ENCODE measurements at places on chromosomes 1 and 21. TPM values are rescaled to one million over a fixed set of nuclear protein-coding genes. Genes with fewer than 3 reads are reported as not detected.

SPATA45 gene
- total RNA-seq = not detected

MCOLN2 gene
- total RNA-seq = 12.5 TPM

DNA sequence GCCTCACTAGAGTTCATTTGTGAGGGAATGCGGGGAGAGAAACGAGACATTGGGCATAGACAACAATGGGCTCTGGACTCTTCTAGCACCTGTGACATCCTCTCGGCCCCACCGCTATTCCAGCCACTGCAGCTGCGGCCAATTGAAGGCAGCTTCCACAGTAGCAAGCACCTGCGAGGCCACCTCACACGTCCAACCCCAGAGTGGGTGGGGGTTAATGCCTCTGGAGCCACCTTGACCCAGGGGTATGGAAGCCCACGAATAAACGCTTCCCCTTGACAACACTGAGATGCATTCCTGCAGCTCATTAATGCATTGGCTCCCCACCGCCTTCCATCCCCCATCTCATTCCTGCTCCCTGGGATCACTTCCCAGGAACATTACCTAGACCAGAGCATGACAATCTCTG is 104.4 kb downstream of the GLIS1 start:
- no peaks in the 10 kb centered on the region for H3K4me1 ChIP-seq
- no peaks in the 10 kb centered on the region for H3K36me3 ChIP-seq
- no peak overlapping the region for H3K27ac ChIP-seq
- H3K4me3 ChIP-seq = no peak overlapping the region

DNA sequence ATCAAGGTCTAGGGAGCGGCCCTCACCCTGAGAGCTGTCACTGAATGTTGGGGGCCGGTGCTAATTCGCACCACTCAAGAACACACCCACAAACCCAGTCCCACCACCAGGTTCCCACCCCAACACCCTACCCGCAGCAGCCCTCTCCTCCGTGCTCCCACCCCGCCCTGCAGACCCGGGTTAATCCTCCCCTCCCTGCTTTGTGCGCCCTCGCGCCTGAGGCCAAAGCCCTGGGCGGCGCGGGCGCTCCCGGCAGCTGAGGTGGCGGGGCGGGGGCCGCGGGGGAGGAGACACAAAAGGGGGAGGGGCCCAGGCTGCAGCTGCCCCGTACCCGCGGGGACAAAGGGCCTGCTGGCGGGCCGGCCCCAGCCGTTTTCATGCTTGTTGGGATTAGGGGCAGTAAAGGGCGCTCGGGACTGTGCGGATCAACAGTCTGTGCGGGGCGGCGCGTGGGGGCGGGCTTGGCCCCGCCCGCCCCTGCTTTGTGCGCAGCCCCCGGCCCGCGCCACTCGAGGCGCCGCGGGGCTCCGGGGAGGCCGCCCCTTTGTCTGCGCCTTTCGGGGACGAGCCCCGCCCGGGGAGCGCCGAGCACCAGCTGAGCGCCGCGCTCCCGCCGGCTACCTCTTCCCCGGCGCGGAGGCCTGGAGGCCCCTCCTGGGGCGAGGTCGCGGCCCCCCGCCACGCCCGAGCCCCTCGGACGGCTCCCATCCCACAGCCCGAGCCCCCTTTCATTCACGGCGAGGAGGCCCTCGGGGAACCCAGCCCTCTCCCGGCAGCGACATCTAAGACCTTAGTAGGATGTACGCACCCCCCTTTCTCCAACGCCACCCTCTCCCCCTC is 10.9 kb downstream of the C1orf216 start:
- H3K4me3 ChIP-seq = peak overlapping the region; percentile 50
- H3K27me3 ChIP-seq = peaks cover 28% of the 10 kb centered on the region
- peaks cover 16% of the 10 kb centered on the region for H3K4me1 ChIP-seq
- H3K36me3 ChIP-seq = no peaks in the 10 kb centered on the region
- H3K27ac ChIP-seq = no peak overlapping the region

- H3K36me3 ChIP-seq = no peaks in the 10 kb centered on the region
- H3K27ac ChIP-seq = no peak overlapping the region
- no peak for DNase-seq
- H3K4me3 ChIP-seq = no peak overlapping the region
- no peaks in the 10 kb centered on the region for H3K4me1 ChIP-seq
- no peaks in the 10 kb centered on the region for H3K27me3 ChIP-seq
Measured at GRCh38 chr1:206521127-206521526, 13.8 kb downstream of the RASSF5 start.

DNA sequence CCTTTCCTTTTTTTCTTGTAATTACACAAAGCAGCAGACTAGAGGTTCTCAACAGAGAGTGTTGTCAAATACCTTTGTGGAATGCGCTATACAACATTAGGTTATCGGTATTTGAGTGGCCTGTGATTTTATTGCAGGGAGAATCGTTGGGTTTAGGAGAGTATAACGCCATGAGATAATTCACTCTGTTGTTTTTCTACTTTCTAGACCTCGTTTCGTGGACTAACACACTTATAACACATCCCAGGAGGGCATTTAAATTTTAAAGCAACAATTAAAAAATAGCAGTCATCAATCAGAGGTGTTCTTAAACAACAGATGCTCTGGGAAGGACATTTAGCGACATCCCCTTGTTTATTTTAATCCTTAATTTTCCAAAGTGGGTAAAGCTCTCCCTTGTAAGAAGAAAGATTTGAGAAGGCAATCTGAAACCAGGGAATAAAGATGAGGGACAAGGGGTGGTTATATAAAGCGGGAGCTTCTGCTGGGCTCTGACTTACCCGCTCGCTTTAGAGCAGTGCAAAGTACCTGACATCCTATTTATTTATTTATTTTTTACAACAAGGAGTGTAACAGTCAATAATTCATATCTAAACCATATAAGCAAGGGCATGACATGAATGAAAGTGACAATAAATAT is 4.9 kb downstream of the PBX1 start:
- no peaks in the 10 kb centered on the region for H3K27me3 ChIP-seq
- peak overlapping the region; percentile 88 for H3K4me3 ChIP-seq
- no peaks in the 10 kb centered on the region for H3K36me3 ChIP-seq
- no peak for DNase-seq
- peaks cover 23% of the 10 kb centered on the region for H3K4me1 ChIP-seq
- H3K27ac ChIP-seq = peak overlapping the region; percentile 85

- H3K27ac ChIP-seq = no peak overlapping the region
- H3K4me1 ChIP-seq = no peaks in the 10 kb centered on the region
- H3K27me3 ChIP-seq = no peaks in the 10 kb centered on the region
- H3K4me3 ChIP-seq = no peak overlapping the region
- no peaks in the 10 kb centered on the region for H3K36me3 ChIP-seq
- no peak for DNase-seq
Measured at GRCh38 chr1:43058545-43059360, 100.1 kb upstream of the SLC2A1 start.

DNA sequence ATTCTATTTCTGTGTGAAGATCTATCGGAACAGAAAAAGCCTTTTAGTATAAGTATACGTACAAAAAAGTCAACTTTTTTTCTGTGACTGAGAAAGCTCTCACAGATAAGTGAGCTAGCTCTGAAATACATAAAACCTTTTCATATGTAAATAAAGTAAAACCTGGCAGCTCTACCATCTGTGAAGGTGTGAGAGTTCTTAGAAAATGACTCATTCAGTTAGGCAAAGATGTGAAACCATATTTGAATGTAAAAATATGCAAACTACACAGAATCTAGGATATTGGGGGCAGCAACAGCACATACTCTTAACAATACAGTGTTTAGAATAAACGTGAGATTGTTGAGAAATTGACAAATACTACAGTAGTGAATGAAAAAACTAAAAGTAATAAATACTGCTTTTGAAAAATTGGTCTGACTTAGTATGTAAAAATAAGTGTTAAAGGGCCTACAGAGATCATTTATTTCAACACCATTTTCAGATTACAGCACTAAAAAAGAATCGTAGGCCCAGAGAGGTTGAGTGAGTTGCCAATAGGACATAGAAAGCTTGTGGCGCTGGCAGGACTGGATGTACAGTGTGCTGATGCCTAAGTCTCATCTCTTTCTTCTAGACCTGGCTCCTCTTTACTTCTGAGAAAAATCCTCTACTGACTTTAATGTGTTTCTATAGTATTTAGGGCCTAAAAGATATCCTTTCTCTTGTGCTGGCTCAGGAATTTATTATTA is 19.8 kb downstream of the ATP6V1G3 start:
- no peak for DNase-seq
- H3K27me3 ChIP-seq = no peaks in the 10 kb centered on the region
- no peak overlapping the region for H3K27ac ChIP-seq
- H3K4me1 ChIP-seq = no peaks in the 10 kb centered on the region

DNA sequence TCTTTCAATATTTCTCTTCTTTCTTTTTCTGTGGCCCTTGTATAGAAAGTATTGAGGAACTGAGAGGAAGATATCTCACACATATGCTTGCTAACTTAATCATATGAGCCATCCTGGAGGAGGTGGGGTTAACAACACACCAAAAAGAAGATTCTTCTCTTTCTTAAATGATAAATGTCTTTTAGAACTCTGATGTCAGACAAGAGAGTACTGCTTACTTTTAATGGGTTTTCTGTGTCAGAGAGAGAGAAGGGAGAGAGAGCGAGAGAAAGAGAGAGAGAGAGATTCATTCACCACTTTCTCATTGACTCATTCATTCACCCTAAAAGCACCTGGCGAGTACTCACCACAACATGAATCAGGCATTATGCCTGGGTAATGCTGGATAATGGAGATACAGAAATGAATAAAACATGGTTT is 250.3 kb upstream of the SGIP1 start:
- H3K4me1 ChIP-seq = peaks cover 20% of the 10 kb centered on the region
- DNase-seq = no peak
- H3K4me3 ChIP-seq = no peak overlapping the region
- H3K36me3 ChIP-seq = no peaks in the 10 kb centered on the region
- H3K27me3 ChIP-seq = no peaks in the 10 kb centered on the region

GRCh38 chr1:75582725-75583261 is 28.1 kb downstream of the SLC44A5 start:
- H3K4me1 ChIP-seq = no peaks in the 10 kb centered on the region
- no peak overlapping the region for H3K4me3 ChIP-seq
- no peak overlapping the region for H3K27ac ChIP-seq
- no peaks in the 10 kb centered on the region for H3K27me3 ChIP-seq
- no peaks in the 10 kb centered on the region for H3K36me3 ChIP-seq

GJC2 gene
- total RNA-seq = 5.3 TPM

MSTO1 gene
- total RNA-seq = 10.4 TPM

DNA sequence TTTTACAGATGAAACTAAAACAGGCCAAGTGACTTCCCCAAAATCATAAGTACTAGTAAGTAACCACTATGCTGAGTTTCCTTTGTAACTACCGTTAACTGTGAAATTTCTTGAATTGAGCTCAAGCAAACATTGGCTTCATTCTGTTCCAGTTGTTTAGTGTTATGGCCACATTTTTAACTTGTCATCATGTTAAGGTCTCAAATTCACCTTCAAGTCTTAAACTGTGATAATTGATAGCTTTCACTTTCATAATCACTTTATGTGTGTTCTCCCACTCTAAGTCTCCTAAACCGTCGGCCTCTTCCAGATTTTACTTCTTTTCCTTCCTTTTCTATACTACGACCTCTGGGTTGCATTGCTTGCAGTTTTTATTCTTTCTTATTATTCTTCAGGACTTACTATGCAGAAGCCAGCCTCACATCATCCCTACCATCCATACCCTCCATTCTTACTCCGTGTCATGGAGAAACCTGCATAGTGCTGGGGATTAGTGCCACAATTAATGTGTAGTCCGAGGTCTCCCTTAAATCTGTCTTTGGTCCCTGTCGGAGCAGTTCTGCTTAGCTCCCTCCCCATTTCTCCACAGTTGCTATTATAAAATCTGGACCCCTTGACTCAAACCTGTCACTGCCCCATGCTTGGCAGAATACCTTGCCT is 5.8 kb downstream of the KIF1B start:
- no peaks in the 10 kb centered on the region for H3K27me3 ChIP-seq
- H3K4me3 ChIP-seq = no peak overlapping the region
- peak overlapping the region; percentile 78 for H3K27ac ChIP-seq
- H3K36me3 ChIP-seq = no peaks in the 10 kb centered on the region

GRCh38 chr1:13730291-13730690 is 30.3 kb downstream of the PRDM2 start:
- H3K27me3 ChIP-seq = no peaks in the 10 kb centered on the region
- no peak for DNase-seq
- H3K4me3 ChIP-seq = no peak overlapping the region
- no peaks in the 10 kb centered on the region for H3K36me3 ChIP-seq
- peaks cover 17% of the 10 kb centered on the region for H3K4me1 ChIP-seq

- peaks cover 41% of the 10 kb centered on the region for H3K27me3 ChIP-seq
- no peak overlapping the region for H3K4me3 ChIP-seq
- no peak overlapping the region for H3K27ac ChIP-seq
- no peak for DNase-seq
Measured at GRCh38 chr1:159869607-159870006, 7.2 kb upstream of the VSIG8 start.

DNA sequence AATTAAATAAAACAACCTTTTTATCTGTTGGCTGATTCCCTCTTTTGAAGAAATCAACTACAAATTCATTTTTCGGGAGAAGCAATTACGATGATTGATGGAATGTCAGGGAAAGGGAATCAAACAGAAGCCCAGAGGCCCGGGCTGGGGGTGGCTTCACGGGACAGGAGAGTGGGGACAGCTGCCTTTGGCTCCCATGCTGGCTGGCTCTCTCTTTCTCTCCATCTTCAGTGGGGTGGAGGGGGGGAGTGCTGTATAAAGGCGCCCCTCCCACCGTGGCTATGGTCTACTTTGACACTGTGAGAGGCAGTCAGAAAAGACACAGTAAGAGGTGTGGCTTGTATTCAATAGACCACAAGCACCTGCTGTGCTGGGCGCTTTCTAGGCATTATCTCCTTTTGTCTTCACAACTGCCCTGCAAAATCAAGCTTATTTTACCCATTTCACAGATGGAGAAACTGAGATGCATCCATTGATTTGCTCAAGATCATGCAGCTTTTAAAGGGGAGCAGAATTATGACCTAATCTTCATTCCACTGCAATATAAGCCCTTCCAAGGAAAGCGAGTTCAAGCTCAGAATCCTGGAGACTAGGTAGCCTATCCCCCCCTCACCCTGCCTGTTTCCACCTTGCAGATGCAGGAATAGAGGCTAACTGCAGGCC is 92.9 kb downstream of the GRIK3 start:
- no peak overlapping the region for H3K4me3 ChIP-seq
- no peak for DNase-seq
- no peaks in the 10 kb centered on the region for H3K36me3 ChIP-seq
